NCI-H748 treated with DMSO at 0.1 percent for 48 hours (cell line): ENCODE measurements at places on chromosomes 7 and 10.
A peak's percentile ranks its signal among the peaks of the same experiment; 100 is the strongest.

GRCh38 chr10:77070346-77070745 is 567.3 kb downstream of the KCNMA1 start:
- DNase-seq, result no peak

GRCh38 chr10:10946801-10947200 is 70.9 kb upstream of the CELF2 start:
- no peak for DNase-seq

DNA sequence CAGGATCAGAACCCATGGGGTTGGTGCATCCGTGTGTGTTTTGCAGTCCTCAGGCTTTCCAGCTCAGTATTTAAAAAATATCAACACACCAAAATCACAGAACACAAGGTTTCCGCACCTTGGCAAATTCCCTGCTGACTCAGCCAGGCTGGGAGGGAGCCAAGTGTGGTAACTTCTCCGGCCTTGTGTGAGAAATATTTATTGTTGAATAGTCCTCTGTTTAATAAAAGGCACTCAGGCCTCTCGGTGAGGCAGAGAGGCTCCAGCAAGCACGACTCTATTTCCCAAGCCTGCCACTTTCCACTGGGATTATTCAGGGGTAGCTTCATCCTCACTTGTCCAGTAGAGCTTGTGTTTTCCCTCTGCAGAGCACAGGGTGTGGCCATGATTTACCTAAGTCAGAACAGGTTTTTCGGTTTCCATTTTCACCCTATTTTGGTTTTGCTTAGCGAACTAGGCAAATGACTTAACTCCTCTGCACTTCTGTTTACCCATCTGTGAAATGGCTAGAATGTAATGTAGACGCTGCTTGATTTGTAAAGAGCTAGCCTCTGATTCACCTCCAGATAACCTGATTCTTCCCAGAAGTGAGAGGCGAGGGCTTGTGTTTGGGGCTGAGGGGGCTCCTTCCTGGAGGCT is 13.0 kb upstream of the CHST15 start:
- DNase-seq, result no peak

DNA sequence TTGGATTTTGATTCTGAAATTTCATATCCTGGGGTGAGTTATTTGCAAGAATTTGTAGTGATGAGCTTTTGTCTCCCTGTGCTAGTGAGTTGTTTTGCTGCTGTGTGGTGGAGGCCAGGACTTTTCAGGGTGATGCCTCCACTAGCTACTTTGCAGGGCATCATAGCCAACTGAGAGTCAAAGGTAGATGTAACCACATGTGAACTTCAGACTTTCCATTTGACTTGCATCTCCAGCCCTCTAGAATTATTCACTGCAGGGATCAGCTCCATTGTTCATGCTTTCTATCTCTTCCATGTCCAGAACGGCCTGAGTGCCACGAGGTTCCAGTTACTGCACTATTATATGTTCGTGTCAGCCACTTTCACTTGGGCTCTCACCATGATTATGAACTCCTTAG is 534.3 kb downstream of the GRM8 start:
- no peak for DNase-seq

- DNase-seq, result peak; percentile 88
These were observed 367.7 kb downstream of the PHF14 start for GRCh38 chr7:11341285-11341944.

- DNase-seq, result no peak
These were observed 138.9 kb downstream of the FRMD4A start for GRCh38 chr10:14191871-14192270.

DNA sequence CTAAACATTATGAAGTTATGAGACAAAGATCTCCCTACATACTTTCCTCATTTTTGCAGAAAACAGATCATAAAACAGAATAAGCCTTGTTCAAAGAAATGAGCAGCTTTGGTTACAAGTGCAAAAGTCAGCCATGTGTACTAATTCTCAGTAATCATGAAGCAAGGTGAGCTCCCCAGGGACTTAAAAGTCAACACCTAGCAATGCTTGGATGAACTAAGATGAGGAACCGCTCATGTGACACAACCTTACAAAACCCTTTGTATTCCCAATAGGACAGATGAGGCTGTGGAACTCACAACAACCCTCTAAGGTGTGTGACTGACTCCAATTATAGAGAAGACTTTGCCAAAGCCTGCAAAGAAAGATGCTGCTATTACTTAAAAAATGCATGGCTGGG is 154.5 kb downstream of the SLC25A13 start:
- DNase-seq, result no peak

DNA sequence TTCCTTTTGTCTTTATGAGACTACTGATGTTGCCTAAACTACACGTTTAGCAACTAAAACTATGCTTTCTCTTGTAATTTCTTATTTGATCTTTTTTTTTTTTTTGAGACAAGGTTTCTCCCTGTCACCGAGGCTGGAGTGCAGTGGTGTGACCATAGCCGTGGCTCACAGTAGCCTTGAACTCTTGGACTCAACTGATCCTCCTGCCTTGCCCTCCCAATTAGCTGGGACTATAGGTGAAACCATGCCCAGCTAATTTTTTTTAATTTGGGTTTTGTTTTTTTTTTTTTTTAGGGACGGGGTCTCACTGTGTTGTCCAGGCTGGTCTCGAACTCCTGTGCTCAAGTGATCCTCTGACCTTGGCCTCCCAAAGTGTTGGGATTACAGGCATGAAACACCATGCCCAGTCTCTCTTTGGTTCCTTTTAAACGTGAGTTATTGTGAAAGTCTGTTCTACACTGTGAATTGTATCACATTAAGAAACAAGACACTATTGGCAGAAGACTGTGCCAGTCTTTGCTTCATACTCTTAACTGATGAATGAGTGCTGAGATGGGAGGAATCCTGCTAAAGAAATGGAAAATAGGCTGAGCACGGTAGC is 6.4 kb downstream of the TMEM248 start:
- DNase-seq, result no peak

DNA sequence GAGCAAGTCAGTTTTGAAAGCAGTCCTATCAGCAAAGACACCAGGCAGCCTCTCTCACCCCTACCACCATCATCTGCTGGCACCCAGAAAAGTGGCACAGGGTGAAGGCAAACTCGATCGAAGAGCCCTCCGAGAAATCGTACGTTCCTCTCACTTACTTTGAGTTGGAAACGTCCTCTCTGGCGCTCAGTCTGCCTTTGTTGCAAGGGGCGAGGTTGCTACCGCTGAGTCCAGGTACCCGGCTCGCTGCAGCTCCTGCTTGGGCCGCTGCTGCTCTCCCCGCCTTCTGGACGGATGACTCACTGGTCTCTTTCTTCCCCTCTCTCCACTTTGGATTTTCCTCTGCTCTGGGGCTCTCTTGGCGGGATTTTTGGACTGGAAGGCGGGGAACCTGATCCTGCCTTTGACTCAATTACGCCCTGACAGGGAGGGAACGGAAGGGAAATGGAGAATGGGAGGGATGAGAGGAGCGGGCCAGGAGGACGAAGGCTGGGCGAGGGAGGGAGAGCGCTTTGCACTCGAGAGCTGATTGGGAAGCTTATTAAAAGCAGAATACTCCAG is at the start of gene PTN:
PTN (minus strand) TSS at position 453 of the 561 bp plus-strand sequence. CDS start 88,760 bp downstream, outside the sequence.
- peak; percentile 39 for DNase-seq

DNA sequence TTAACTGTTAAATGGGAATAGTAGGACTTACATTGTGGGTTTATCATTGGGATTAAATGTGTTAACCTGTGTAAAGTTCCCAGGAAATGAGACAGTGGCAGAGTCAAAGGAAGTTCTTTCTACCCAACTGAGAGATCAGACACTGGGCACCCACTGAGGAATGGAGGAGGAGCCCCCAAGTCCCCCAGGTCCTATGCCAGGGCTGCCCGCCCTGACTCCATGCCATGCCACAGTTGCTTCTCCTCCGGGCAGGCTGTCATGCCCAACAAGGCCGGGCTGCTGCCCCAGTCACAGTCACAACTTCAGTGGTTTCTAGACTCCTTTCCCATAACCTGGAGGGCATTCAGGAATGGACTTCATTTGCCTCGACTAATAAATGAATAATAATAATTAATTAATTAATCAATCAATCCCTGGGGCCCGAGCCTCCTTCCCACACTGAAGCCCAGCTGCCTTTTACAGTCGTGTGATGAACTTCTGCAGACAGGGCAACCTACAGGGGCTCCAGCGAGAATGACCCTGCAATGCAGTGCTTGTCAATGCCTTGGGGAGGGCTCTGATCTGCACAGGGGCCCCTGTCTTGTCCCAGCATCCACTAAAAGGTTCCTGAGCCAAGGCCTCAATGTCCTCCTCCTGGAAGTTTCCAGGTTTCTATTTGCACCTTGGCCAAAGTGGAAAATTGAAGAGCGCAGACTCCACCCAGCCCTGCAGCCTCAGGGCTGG is 32.4 kb downstream of the DRGX start:
- DNase-seq, result no peak

GRCh38 chr10:16606421-16606820 is 84.7 kb upstream of the C1QL3 start:
- no peak for DNase-seq

- DNase-seq, result no peak
These were observed 28.2 kb downstream of the SFR1 start for GRCh38 chr10:104150139-104150538.

DNA sequence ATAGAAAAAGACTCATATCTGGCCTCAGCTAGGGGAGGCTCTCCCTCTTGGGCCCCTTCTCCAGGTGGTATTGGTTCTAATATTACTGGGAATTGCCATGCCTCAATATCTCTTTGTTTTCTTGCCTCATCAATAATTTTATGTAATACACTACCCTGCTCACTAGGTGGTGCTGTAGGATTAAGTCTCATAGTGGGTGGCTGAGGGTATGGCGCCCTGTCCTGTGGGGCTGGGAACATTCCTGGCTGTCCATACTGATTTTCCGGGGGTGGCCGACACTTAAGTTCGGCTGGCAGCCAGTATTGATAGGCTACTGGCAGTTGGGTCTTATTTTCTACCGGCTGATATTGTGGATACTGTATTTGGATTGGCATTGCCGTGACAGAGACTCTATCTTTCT is 9.0 kb upstream of the TAS2R3 start:
- DNase-seq, result peak; percentile 10

- no peak for DNase-seq
These were observed 235.5 kb downstream of the ZEB1 start for GRCh38 chr10:31554556-31554955.

- DNase-seq, result no peak
These were observed 481.1 kb downstream of the SEMA3D start for GRCh38 chr7:84705706-84706105.

GRCh38 chr7:88046839-88047573 is 113.0 kb downstream of the ADAM22 start:
- no peak for DNase-seq

DNA sequence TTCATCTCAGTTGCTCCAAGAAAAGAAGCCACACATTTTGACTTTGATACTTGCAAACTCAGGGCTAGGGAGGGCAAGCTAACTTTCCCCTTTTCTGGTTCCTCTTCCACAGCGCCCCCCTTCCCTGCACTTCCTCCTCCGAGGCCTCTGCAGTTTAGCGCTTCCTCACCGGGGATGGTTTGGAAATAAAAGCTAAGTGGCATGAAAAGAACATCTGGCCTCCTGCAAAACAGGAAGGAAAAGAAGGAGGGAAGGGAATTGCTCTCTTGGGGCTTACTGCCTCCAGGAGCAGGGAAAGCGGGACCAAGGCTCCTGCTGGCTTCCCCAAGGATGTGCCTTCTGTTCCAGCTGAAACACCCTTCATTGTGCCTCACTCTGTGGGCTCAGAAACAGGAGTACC is 42.3 kb downstream of the PRKCQ start:
- DNase-seq, result no peak

DNA sequence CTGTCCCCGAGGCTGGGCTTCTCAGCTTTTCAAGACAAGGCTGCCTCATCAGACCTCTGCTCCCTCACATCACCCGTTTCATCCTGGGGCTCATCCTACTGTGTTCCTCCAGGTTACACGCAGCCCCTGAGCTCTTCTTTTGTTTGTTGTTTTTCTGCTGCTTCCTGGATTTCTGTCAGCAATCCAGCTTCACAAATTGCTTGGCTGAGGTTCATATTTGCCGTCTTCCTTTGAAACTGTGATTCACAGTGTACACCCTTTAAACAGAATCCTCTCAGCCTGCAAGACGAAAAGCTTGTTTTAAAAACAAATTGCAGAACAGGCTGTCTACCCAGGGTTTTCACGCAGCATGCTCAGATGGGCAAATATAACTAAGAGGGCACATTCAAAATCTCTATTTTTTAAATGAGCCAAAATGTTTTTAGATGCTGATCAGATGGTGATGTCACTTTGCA is 39.1 kb upstream of the PARD3 start:
- no peak for DNase-seq

GRCh38 chr10:47114680-47115186 is 185.3 kb upstream of the GDF10 start:
- no peak for DNase-seq

GRCh38 chr7:3120513-3120912 is 76.8 kb upstream of the CARD11 start:
- no peak for DNase-seq

DNA sequence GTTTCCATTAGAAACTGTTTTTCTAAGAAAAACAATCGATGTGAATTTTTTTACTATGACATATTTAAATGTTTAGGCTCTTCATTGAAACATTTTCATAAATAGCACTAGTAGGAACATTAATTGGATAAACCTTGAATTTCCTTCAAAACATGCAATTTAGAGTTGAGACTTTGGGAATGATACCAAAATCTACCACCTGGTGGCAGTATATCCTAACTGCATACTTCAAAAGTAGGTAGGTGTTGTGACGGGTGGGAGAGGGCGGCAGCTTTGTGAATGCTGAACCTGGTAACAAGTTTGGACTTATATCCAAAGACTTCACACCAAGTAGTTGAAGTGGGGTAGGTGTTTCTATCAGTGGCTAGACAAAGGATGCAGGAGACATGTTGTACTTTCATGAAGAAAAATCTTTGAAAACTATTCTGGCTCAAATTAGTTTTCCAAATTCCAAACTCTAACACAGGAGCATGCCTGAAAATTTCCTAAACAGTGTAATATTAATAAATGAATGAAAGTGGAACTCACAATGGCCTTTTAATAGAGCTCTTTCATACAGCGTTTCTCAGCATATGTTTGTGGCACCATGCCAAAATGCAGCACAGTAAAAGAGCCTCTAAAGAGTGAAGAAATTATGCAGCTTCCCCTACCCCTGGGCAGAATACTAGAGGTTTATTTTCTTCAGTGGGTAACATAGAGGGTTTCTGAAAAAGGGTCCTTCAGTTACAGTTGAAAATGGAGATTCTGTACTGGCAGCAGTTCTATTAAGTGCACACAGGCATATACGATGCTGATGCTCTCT is 201.0 kb upstream of the TPK1 start:
- peak; percentile 49 for DNase-seq

DNA sequence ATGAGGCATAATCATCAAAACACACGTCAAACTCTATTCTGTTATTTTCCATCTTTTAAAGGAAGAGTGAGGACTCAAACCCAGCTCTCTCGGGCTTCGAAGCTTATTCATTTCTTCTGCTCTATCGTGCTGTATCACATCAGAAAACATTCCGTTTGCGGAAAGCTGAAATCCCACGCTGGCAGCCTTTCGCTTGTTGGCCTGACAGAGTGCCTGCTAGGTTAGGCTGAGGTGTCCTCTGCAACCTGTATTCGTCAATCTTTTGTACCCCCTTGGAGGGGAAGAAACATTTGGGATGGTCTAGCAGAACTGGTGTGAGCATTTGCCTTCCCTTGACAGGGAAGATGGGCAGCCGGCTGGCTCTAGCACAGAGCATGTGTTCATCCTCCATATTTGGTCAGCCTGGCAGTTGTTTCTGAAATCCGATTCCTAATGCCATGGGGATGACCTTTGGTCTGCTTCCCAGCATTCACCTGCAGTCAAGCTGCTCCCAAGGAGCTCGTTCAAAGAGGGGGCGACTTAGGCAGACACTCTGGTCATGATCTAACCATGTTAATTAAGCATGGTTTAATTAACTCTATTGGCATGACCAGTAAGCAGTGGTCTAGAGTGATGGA is 55.2 kb downstream of the TACC2 start:
- no peak for DNase-seq

GRCh38 chr7:77359599-77359998 is 56.5 kb downstream of the GSAP start:
- DNase-seq, result no peak
